Naive thymus-derived CD4-positive, alpha-beta T cell (primary cell): ENCODE measurements at places on chromosomes 2 and 18.

GRCh38 chr2:219944866-219945265 is 317.4 kb downstream of the SLC4A3 start:
- no peak for DNase-seq

DNA sequence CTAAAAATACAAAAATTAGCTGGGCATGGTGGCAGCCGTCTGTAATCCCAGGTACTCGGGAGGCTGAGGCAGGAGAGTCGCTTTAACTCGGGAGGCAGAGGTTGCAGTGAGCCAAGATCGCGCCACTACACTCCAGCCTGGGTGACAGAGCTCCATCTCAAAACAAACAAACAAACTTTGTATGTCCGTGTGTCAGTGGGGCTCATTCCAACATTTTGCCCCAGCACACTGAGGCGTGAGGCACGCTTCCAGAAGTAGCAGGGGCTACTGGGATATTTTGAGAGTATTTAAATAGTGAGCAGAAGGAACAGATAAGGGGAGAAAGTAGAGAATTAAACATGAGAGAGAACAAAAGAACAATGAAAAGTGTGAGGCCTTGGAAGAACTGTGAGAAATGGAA is 83.3 kb upstream of the TANK start:
- no peak for DNase-seq

DNA sequence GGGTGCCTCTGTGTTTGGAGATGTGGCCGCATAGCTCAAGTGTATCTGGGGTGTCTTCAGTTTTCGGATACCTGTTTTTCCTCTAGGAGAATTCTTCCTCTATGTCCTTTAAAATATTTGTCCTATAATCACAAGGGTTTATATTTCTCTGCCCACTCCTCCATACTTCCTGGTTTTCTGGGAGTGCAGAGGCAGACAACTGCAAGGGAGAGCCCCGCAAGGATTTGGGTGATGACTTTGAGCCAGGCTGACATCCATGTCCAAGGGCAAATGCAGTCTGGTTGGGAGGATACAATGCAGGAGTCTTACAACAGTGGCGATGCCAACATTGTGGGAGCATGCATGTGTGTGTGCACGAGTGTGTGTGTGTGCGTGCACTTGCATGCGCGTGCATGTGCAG is 2.1 kb downstream of the IL1RL1 start:
- no peak for DNase-seq

DNA sequence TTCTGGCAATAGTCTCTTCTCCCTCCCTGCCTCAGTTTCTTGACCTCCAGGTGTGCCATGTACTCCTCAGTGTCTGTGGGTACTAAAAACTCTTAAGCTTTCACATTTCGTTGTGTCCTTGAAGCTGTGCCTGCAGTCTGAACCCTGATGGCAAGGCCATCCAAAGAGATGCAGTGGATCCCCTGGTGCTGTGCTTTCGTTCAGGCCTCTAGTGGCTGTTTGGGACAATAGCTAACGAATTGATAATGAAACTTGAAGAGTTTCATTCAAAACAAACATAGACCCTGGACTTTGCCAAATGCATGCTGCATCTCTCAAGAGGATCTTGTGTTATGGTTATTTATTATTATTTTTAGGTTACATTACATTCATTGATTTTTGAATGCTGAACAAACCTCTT is 523.1 kb upstream of the FSIP2 start:
- no peak for DNase-seq

DNA sequence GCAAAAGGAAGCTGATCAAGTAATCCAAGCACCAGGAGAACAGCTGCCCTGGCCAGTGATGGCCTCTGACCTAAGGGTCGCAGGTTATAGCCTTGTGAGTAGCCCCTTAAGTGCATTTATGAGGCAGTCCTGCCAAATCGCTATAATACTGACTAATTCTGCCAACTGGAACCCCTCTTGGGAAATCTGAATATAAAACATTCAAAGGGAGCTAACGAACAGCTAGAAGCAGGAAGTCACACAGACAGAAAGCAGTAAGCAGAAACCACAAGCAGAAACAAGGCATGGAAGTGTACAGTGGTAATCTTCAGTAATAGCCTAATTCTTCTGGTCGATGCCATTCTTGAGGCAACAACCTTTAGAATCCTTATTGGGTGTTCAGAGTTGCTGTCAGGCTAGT is 521.3 kb downstream of the METTL4 start:
- no peak for DNase-seq

GRCh38 chr2:59528525-59528924 is 1024.9 kb downstream of the BCL11A start:
- no peak for DNase-seq

GRCh38 chr2:119289642-119290041 is 66.0 kb downstream of the STEAP3 start:
- DNase-seq = no peak
